ENCODE measurements at places on chromosomes 6 and 20.

DNA sequence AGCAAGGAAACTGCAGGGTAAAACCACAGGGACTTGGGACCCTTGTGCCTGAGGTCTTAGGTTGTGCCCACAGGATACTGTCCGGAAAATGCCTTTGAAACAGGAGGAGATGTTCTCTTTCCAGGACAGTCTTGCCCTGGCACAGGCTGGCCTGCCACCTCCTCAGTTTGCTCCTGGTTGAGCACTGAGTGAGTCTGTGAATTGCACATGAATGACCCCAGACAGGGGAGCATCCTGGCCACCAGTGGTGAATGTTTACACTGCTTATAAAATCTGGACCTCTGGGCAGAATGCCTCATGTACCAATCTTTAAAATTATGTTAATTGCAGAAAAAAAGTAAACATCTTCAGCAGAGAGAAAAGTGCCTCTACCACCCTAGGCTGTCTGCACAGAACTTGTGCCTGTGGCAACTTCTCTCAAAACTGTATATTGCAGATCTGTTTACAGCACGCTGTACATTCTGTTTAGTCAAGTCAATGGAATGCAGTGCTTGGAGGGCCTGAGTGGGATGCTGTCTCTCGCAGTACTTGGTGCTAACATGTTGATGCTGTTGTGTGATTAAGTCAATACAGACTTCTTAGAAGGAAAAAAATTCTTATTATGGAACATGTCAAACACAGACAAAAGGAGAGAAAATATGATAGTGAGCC, 242.1 kb downstream of the SOD2 start:
- DNase-seq = no peak

DNA sequence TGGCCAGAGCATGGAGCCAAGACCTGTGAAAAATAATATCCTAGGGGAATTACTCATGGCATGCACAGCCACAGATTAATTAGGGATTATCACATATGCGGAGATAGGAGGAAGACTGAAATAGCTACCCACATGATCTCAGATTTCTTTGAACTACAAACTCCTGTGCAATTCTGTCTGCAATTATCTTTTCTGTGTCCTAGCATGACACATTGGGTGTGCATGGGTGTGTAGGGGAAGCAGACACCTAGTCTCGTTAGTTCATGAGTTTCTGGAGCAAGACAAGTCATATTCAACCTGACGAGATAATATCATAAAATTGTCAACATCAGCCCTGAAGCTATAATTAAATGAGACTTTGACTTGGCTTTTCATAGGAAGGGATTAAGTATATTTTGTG, 3.6 kb upstream of the SLC17A4 start:
- no peak for DNase-seq

DNA sequence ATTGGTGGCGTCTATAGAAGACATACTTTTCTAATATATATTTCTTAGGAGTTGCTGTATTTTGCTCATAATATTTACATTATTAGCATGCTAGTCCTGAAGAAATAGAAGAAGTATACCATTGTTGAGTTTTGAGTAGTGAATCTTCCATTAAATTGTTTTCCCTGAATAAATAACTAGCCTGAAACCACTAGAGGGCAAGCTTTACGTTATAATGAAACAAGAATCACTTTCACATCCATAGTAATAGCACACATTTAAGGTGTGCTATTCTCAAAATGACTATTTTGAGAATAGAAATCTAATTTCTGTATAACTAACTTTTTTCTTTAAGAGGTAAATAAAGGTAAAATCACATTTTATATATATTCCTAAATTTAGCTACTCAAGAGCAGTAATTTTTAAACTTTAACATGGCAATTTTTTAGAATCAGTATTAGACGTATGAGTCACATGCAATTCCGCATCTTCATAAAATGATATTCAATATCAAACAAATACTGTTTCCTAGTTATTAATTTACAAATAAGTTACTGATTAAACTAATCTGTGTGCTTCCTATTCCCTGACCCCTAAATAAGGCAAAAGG, 213.2 kb upstream of the MANEA start:
- peak; percentile 11 for DNase-seq

DNA sequence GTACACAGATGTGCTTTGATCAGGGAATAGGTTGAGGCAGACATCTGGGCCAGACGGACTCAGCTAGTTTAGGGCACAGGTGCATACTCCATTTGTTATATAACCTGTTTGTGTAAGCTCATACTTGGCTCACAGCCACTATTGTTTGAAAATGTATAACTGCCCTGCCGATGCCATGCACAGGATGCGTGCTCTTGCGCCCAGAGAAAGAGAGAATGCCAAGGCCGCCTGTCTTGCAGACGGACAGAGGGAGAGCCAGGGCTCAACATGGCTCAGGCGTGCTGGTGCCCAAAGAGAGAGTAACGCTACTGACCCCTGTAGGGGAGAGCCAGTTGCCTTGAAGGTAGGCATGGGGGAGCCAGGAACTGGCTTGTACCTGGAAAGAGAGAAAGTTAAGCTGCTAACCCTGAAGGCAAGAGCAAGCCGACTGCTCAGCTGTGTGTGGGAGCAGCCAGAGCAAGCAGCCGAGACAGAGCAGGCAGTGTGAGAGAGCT, 57.7 kb downstream of the FAM229B start:
- no peak for DNase-seq
